ENCODE measurements at places on chromosomes 2 and 18. TPM values are rescaled to one million over a fixed set of nuclear protein-coding genes. Genes with fewer than 3 reads are reported as not detected.

DNA sequence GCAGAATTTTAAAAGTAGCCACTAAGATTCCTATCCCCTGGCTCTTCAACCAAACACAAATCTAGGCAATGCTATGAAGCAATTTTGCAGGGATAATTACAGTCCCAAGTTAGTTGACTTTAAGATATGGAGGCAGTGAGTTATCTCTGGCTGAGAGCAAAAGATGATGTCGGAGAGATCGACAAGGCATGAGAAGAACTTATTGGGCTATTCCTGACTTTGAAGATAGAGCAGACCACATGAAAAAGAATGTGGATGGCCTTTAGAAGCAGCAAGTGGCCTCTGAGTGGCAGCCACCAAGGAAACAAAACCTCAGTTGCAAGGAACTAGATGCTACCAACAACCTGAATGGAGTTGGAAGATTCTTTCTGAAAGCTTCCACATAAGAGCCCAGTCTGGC is 58.2 kb upstream of the PPM1B start:
- no peak for DNase-seq

GRCh38 chr2:166238176-166238575 is 110.4 kb upstream of the SCN1A start:
- no peak for DNase-seq

- no peak for DNase-seq
Observed at GRCh38 chr2:75800456-75800855, 89.7 kb upstream of the GCFC2 start.

Gene VIT
- total RNA-seq = not detected

DNA sequence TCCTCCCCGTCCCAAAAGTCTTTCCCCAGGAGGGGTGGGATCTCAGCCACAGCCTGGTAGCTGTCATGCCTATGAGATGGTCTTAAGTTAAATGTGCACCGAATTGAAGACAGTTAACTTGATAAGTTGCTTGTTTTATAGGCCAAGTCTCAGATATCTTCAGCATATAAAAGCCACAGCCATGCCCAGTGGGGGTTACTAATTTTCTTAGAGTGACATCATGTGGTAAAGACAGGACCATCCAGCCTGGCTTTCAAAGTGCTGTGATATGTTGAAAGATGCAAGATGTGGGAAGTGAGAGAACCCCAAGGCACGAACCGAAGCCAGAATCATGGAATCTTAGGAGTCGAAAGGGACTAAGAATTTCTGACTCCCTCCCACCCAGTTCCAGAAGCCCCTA is 42.1 kb upstream of the FAM124B start:
- DNase-seq = no peak
